ENCODE measurements at places on chromosomes 7 and 10. TPM values are rescaled to one million over a fixed set of nuclear protein-coding genes. Genes with fewer than 3 reads are reported as not detected.

GRCh38 chr10:49534670-49535381 is 4.1 kb downstream of the ERCC6 start:
- peak; percentile 39 for DNase-seq

GRCh38 chr10:121459622-121460453 is 138.4 kb downstream of the FGFR2 start:
- peak; percentile 18 for DNase-seq

DNA sequence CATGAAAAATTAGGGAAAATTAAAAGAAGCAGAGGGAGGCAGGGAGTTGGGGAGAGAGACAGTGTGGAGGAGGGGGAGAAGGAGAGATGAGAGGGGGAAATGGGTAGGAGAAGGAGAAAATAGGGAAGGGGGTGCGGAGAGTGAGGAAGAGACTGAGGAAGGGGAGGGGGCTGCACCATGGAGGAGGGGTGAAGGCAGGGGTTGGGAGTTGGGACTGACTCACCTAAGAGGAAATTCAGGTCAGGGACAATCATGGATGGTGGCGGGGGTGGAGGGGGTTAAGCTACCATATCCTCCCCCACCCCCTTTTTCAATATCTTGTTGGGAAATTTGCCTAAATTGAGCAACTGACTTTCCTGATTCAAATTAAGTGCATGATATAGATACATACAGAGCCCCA is 8.0 kb downstream of the GRK5 start:
- DNase-seq = no peak

Gene LIPK
- polyA plus RNA-seq = not detected

Data from BJ (cell line).